ENCODE measurements at places on chromosomes 2 and 18.

DNA sequence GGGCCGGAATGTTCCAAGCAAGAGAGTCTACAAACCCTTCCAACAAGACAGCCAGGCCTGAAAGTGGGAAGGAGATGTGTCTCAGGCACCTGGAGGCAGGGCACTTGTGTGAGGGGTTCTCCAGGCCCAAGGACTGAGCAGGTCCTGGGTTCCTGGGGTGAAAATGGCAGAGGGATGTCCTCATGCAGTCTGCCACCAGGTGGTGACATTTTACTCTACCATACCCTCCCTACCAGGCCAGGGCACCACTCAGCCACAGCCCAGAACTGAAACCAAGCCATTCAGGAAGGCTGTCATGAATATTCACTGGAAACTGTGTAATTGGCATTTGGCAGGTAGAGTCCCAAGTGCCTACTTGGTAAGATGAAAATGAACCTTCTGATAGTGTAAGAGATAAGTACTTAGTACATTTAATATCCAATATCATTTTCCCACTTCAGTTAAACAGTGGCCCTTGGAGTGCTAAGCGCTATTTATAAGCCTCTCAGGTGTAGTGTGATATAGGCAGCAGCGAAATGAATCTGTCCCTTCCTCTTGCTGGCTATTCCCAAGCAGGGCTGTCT, 185.1 kb downstream of the MYO5B start:
- DNase-seq: peak; percentile 67

DNA sequence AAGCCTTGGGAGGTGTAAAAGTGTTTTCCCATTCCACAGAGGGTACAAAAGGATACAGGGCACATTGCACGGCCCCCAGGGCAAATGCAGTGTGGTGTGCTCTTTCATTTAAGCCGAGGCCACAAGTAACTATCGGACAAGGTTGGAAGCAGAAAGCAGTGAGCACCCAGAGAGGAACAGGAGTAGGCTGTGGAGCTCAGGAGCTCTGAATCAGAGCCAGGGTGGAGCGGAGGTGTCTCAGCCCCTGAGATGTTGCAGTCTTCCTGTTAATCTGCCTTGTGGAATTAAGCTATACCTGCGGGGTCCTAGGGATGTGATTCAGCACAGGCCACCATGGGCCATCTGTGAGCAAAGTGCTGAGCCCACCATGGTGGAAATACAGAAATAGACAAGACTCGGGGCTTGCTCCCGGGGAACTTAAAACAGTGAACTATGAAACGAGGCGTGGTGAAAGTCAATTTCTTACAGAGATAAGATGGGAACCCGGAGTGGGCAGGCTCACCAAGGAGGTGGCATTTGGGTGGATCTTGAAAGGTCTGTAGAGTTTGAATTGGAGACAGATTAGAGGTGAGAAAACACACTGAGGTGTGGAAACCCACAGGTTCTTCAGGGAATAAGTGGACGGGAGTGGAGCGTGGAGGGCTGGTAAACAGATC, 44.0 kb downstream of the ASAP2 start:
- DNase-seq: no peak

DNA sequence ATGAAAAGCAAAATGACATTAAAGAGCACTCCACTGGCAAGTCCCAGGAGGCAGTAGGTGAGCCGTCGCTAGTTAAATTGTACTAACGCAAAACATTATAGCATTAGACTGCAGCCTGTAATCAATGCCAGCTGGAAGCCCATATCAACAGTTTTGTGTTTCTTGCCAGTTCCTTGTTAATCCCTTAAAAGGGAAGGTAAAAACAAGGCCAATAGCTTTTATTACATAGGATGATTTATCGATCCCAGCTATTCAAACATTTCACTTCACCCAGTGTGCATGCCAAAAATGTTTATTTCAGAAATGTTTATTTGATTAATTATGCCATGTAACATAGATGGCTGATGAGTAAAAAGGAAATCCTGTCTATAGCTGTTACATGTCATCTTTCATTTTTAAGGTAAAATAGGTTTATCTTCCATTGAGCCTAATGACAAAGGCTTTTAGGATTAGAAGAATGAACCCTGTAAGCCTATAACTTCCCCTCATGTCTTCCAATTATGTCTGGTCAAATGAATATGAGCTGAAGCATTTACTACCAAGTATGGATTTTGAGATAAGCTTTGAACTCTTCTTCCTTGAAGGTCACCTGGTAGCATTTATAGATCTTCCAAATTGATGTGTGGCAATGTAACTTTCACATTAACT, 591.2 kb downstream of the RNF144A start:
- DNase-seq: no peak

- no peak for DNase-seq
These were observed 52.8 kb upstream of the SPP2 start for GRCh38 chr2:233997707-233998106.

DNA sequence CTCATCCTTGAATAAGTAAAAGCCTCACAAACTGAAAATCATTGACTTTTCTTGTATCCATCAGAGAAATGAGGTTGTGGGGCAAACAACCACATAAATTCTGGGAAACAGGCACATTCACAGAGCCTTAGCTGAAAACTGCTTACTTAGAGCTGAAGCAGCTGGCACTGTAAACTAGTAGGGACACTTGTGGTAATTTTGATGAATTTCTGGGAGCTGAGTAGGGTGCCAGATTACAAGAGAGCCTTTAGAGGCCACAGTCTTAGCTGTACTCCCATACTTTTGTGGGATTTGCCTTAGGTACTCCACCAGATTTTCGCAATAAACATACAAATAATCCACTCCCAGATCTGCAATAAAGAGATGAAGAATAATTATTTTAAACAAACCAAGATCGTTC, 315.2 kb downstream of the TMX3 start:
- no peak for DNase-seq

GRCh38 chr18:79275461-79275860, 120.3 kb upstream of the NFATC1 start:
- no peak for DNase-seq

- no peak for DNase-seq
These were observed 26.2 kb upstream of the CDKL4 start for GRCh38 chr2:39269941-39270340.

DNA sequence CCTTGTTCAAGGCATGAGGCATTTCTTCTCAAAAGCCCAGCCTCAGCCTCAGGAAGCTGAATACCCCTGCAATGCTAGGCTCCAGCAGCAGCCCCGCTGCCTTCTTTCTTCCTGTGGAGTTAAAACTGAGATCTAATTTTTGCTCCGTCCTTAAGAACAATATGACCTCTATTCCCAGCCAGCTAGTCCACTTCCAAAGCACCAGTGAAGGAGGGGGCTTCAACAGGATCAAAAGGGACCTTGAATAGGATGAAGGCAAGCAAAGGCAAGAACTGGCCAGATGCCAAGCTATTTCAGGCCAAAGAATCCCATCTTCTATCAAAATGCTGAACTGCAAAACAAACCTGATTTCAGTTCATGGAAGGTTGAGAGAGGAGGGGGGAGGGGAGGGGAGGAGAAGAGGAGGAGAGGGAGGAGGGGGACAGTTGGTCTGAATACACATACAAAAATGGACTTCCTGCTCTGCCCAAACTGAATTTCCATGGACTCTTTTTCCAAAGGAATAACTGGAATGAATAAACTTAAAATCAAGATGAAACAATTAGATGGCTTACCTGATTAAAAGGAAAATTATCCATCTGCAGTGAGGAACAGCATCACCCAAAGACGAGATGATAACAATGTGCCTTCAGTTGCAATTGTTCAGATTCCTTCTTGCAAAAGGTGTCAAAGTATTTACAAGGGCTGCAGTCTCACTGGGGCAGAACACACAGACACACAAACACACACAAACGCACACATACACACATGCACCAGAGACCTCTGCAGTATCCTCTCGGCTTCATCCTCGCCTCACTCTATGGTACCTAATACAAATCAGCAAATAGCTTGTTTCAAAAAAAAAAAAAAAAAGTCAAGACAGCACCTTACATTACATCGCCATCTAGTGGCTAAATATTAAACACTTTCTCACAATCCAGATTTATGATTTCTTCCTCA, at the start of gene SCN1A:
SCN1A (minus strand) TSS at position 804 of the 939 bp plus-strand sequence. CDS start 54,399 bp downstream, outside the sequence.
- peak; percentile 7 for DNase-seq

Data from H7 (cell line).